ENCODE measurements at places on chromosomes 11 and 22. TPM values are rescaled to one million over a fixed set of nuclear protein-coding genes. Genes with fewer than 3 reads are reported as not detected.

GRCh38 chr22:37137903-37138665, 11.6 kb downstream of the IL2RB start:
- peak overlapping the region; percentile 45 for H3K4me3 ChIP-seq
- peak overlapping the region; percentile 97 for H3K27ac ChIP-seq
- no peaks in the 10 kb centered on the region for H3K27me3 ChIP-seq
- peaks cover 43% of the 10 kb centered on the region for H3K4me1 ChIP-seq

- H3K4me3 ChIP-seq = peak overlapping the region; percentile 14
- no peak for DNase-seq
- H3K27ac ChIP-seq = peak overlapping the region; percentile 47
- H3K36me3 ChIP-seq = no peaks in the 10 kb centered on the region
These were observed 1334.6 kb downstream of the TBC1D22A start for GRCh38 chr22:48096851-48097665.

GRCh38 chr22:45228401-45228754, 12.3 kb downstream of the KIAA0930 start:
- no peaks in the 10 kb centered on the region for H3K27me3 ChIP-seq
- no peak overlapping the region for H3K27ac ChIP-seq
- no peak for DNase-seq

DNA sequence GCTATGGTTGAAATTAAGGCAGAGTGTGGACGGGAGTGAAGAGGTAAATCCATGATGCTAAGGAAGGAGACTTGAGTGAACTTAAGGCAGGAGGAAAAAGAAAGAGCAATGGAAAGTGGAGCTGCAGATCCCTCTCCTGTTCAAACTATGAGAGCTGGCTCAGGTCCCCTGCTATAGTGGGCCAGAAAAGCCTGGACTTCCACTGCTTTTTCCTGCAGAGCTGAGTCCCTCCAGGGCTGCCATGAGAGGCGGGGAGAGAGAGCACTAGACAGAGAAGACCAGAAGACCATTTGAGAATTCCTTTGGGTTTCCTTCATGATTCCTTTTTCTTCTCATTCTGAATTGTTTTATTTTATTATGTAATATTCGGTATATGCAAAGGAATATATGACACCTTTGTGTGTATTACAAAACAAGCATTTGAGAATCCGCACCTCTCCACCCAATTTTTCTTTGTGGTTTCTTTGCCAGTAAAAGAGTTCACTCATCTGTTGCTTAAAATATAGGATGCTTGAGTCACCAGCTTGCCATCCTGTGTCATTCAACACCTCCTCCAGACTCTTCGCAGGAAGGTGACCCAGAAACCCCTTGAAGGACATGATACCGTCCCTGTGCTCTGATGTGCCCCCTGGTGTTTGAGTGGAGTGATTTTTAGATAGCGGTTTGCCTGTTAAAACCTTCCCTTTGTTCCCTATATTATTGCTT, 24.4 kb downstream of the SREBF2 start:
- H3K4me1 ChIP-seq = peaks cover 64% of the 10 kb centered on the region
- H3K4me3 ChIP-seq = peak overlapping the region; percentile 60
- H3K27me3 ChIP-seq = no peaks in the 10 kb centered on the region
- peak overlapping the region; percentile 96 for H3K27ac ChIP-seq
- peaks cover 23% of the 10 kb centered on the region for H3K36me3 ChIP-seq
- DNase-seq = peak; percentile 91

DNA sequence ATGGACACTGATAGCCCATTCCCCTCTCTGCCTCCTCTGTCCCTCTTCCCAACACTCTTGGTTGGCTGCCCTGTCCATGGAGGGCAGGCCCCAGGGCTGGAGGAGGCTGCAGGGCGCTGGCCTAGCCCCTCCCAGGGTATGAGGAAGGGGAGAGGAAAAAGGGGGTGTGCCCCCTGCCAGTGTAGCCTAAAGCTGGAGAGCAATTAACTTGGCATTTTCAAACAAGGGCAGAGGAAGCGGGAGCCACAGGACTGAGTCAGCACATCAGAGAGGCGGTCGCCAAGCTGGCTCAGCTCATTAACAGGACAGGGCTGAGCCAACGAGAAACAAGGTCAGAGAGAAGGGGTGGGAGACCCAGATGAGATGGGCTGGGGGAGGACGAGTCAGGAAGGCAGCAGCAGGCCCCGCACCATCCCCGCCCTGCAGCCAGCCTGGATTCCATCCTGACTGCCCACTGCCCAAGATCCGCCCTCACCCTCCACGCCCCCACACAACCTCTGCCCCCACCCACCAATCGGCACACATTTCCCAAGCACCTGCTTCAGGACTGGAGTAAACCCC, 76.3 kb downstream of the BUD13 start:
- no peak for DNase-seq
- peaks cover 4% of the 10 kb centered on the region for H3K27me3 ChIP-seq
- H3K4me3 ChIP-seq = no peak overlapping the region

DNA sequence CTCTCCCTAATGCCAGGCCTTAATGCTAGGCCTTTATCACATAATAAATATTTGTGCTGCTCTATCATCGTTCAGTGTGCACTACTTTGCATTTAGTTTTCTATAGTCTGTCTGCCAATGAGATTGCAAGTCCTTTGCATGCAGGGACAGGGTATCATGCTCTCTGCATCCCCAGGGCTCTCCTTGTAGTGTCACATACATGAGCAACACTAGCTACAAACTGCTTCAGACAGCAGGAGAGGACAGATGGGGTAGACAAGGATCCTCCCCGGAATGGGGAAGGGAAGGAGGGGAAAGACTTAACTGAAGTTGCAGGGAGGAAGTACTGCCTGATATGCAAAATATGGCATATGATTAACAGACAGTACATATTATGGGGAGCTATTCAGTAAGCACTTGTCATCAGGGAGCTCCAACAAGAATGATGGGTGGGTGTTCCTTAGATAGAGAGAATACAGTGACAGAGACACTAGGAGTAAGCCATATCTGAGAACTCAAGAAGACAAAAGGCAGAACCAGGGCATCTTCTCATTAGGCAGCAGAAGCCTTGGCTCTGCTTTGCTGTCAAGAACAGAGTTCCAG, 42.8 kb downstream of the ZNF202 start:
- no peak for DNase-seq
- H3K36me3 ChIP-seq = no peaks in the 10 kb centered on the region
- peaks cover 3% of the 10 kb centered on the region for H3K4me1 ChIP-seq
- H3K4me3 ChIP-seq = no peak overlapping the region
- no peak overlapping the region for H3K27ac ChIP-seq

DNA sequence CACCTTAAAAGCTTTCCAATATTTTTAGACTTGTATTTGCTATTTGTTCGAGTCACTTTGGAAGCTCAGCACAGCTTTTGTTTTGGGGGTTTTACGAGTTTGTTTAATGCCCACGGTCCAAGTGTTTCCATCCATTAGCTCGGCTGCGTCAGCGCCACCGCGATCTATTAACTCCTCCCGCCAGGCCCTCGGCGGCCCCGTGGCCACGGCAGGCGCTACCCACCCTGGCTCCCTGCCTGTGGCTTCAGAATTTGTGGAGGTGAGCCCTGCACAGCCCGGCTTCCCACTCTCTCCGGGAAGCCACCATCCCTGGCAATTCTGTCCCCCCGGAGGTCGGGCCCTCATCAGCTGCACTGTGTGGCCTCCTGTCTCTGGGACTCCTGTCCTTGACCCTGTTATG, 648.5 kb downstream of the BRD1 start:
- no peak overlapping the region for H3K27ac ChIP-seq
- no peaks in the 10 kb centered on the region for H3K4me1 ChIP-seq
- H3K27me3 ChIP-seq = peaks cover 2% of the 10 kb centered on the region

Gene CTSF
- 1.2 TPM for total RNA-seq

Gene SLC35E4
- 7.4 TPM for total RNA-seq

Gene HEPN1
- total RNA-seq = not detected

Gene KRTAP5-8
- not detected for total RNA-seq
